ENCODE measurements at places on chromosomes 2 and 18.

- DNase-seq = no peak
Observed at GRCh38 chr2:29995241-29995640, 73.9 kb upstream of the ALK start.

DNA sequence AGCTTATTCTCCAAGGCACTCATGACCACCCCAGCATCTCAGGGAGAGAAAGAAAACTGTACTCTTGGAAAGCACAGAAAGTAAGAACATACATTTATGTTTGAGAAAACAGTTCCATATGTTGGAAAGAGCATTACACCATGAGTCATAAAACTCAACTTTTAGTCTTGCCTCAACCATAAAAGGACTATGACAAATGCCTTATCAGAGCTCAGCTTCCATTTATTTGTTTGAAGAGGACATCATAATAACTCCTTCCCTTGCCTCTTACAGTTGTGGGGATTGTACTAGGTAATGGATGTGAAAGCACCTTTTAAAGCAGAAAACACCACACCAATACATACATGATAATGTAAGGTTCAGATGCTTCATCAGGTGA is 370.8 kb downstream of the LNPK start:
- DNase-seq = no peak

DNA sequence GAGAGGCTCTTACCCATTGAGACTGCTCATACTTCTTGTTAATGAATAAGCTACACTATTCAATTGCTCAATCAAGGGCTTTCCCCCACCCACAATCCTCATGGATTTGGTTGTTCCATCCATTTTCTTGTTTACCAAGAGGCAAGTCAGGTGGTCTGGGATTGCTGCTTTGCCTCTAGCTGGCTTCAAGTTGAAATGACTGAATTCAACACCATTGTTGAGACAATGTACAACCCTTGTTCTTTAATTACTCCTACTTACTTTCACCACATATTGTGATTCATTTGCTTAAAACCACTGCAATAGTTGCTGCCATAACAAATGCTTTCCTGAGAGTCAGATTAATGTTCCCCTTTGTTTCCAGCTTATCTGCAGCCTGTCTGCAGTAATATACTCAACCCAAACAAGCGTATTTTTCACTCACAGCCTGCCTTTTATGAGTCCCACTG is 532.2 kb downstream of the RIT2 start:
- no peak for DNase-seq

- DNase-seq = no peak
Observed at GRCh38 chr18:53755914-53756609, 468.4 kb downstream of the MBD2 start.

GRCh38 chr18:13316063-13316462 is 97.5 kb downstream of the LDLRAD4 start:
- DNase-seq = no peak

- DNase-seq = no peak
Observed at GRCh38 chr2:127645395-127646291, at the start of gene GPR17. Gene GPR17 (plus strand): TSS chr2:127646153. CDS start chr2:127650736, 4,583 bp downstream.

DNA sequence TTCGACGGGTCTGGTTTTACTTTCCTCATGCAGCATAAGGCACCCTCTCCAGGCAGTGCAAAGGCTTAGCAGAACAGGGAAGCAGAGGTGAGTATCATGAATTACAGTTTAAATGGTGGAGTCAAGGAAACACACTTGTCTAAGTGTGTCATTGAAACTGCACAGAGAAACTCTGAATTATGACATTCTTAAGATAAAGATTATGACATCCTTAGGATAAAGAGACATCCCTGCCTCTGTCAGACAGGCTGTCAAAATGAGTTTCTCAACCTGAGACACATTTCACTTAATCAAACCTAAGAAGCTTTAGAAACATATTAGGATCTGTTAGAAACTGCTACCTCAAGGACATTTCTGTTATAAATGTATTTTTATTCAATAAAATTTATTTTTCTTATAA is 113.2 kb downstream of the DHRS9 start:
- DNase-seq = no peak

GRCh38 chr2:88010136-88010535 is 6.2 kb downstream of the RNU2-63P start:
- no peak for DNase-seq

DNA sequence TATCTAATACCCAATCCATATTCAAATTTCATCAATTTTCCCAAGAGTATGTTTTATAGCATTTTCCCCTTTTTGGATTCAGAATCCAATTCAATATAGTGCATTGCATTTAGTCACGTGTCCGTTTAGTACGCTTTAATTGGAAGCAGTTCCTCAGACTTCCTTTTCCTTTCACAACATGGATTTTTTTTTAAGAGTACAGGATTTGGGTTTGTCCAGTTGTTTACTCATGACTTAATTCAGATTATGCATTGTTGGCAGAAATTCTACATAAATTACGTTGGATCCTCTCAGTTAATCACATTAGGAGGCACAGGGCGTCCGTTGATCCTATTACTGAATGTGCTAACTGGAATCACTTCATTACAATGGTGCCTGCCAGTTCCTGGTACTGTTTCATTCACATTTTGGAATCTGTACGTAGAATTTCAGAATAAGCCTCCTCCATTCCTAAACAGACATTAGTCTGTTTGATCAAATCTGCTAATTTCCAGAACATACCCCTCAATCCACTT is 70.0 kb upstream of the ATIC start:
- no peak for DNase-seq

- DNase-seq = no peak
Observed at GRCh38 chr2:208657468-208657867, 250.9 kb downstream of the PTH2R start.

DNA sequence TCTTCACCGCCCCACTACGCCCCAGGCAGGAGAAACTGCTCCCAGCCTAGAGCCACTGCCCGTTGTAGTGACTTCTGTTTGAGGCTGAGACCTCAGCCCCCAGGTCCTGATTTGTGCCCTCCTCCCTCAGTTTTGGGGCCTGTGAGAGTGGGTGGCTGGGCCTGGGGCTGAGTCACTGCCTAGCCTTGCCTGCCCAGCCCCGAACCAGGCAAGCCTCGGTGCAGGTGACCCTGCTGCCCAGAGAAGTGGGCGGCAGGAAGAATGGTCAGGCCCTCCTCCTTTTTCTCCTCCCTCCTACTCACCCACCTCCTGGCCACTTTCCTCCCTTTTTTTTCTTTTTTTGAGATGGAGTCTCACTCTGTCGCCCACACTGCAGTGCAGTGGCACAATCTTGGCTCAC is 66.6 kb downstream of the ZFP36L2 start:
- DNase-seq = no peak

GRCh38 chr2:234334756-234335155 is 162.1 kb downstream of the ARL4C start:
- DNase-seq = no peak

DNA sequence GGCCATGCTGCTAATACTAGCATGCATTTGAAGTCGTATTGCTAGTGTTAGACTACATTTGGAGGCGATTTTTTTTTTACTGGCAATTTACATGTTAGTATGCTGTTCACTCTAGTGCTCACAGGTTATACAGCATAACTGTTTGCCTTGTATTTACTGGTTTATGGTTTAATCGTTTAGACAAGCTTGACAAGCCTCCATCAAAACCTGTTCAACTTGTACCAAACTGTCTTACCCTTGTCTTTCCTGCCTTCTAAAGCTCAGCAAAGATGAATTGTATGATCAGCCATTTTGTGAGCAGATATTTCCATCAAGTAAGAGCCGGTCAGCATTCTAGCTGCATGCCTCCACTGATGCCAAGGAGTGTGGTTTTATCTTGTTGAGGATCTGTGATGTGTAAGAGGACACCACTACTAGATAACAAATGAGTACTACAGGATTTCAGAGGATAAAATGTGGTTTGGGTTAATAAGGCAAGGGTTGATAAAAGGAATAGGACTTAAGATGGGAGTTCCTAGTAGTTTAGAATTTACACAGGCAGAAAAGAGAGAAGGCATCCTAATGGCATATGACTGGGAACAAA is 68.4 kb upstream of the ITM2C start:
- DNase-seq = no peak

DNA sequence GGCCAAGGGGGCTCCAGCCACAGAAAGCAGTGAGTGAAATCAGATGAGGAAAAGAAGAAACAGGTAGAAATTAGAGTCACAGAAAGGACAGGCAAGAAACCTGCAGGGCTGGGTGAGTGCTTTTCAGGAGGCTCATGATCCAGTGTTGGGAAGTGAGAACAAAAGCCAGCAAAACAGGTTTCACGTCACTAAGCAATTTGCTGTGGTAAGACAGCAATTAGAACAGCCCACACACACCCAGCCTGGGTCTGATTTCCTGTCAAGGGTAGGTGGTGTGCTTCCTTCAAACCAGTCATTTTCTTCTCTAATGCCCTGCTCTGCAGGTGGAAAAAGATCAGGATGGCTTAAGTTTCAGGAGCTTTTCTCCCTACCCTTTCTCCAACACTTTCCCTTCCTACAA is 52.9 kb upstream of the XDH start:
- DNase-seq = no peak

GRCh38 chr18:12656938-12657683 is 796 bp downstream of the SPIRE1 start:
- no peak for DNase-seq

GRCh38 chr2:241033336-241033987 is 35.0 kb downstream of the SNED1 start:
- peak; percentile 10 for DNase-seq

DNA sequence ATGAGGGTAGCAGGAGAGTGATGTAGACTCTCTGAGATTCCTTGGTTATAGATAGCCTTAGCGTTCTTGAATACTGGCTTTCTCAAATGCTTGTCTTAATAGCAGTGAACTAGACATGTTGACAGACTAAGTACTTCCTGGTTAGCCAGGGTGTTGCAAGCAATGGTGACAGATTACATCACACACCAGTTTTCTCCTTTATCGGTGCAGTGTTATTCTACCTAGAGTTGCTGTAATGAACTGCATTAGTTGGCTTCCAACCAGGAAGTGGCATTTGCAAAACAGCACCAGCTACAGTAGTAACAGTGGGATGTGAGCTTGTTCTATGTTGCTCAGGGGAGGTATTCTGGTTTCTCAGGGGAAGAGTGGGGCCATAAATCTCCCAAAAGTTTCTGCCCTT is 582.2 kb upstream of the DDX18 start:
- DNase-seq = no peak

DNA sequence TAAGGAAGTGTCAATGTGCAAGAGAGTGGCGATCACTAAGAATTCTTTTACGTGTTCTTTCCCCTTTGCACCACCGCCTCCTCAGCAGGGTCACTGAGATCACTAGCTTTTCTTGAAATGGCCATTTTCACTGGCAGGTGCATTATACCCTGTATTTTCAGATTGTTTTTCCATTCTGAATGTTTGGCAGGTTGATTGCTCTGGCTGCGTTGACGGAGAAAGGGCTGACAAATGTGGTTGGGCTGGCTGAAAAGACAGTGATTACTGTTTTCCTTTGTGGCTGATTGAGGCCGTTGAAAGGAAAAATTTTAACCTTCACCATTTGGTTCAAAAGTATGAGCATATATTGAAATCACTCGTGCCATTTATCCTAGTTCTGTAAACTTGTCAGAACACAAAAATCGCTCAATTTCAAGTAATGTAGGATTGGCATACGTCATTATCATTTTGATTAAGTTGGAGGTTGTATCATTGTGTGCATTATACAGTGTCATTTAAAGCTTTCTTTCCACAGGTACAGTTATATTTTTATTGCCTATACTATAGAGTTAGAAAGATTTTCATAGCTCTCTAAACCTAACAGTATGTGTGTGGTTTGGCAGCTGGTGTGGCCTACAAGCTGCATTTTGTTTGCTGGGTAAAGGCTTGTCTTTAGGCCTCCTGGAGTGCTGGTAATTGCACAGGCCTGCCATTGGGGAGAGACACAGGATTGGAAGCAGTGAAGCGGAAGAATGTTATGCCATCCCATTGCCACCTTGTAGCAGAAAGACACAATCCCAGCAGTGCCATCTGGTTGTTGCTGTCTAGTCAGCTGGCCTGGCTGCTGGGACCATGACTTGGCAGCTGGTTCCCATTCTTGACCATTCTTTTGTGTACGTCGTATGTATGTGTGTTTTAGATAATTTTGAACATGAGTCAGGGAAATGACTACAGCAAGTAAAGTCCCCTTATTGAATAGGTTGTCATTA is 36.7 kb downstream of the DYNC1I2 start:
- DNase-seq = no peak

DNA sequence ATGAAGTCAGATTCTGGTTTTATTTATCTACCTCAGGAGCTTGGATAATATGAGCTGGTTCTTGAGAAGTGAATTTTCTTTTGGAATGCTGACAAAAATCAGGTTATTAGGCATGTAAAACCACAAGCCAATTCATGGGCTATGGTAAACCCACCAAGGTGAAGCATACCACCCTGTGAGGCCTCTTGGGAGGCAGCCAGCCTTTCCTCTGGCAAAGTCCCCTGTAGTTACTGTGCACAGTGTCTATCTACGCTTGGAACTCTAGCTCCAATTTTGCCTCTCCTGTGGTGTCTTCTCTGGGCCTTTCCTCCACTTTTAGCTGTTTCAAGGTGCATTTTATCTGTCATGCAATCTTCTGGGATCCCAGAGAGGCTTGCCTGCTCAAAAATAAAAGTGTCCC is 242.7 kb upstream of the ZSWIM2 start:
- DNase-seq = no peak

GRCh38 chr2:232455426-232456255 is at the start of gene ALPI:
Gene ALPI (plus strand): TSS chr2:232456153. CDS start chr2:232456200, 47 bp downstream.
- no peak for DNase-seq

GRCh38 chr2:159539701-159540100 is 76.6 kb downstream of the BAZ2B start:
- no peak for DNase-seq

All from breast epithelium (tissue), 4 donors.